Heart right ventricle (tissue), 16 donors: ENCODE measurements at places on chromosomes 3 and 15. TPM values are rescaled to one million over a fixed set of nuclear protein-coding genes. Genes with fewer than 3 reads are reported as not detected.

Gene SLC35G2
- total RNA-seq, result 3.6 TPM

Gene IL5RA
- 0.97 TPM for total RNA-seq

Gene CRYBG3
- total RNA-seq, result 27.1 TPM

Gene ARGFX
- total RNA-seq, result not detected

Gene SPESP1
- total RNA-seq, result 5.6 TPM

Gene PATL2
- 0.77 TPM for total RNA-seq

Gene RPS17
- 698 TPM for total RNA-seq

Gene GPR62
- total RNA-seq, result 0.14 TPM

Gene TMEM158
- 0.46 TPM for total RNA-seq
